ENCODE measurements at places on chromosomes 4 and X.

DNA sequence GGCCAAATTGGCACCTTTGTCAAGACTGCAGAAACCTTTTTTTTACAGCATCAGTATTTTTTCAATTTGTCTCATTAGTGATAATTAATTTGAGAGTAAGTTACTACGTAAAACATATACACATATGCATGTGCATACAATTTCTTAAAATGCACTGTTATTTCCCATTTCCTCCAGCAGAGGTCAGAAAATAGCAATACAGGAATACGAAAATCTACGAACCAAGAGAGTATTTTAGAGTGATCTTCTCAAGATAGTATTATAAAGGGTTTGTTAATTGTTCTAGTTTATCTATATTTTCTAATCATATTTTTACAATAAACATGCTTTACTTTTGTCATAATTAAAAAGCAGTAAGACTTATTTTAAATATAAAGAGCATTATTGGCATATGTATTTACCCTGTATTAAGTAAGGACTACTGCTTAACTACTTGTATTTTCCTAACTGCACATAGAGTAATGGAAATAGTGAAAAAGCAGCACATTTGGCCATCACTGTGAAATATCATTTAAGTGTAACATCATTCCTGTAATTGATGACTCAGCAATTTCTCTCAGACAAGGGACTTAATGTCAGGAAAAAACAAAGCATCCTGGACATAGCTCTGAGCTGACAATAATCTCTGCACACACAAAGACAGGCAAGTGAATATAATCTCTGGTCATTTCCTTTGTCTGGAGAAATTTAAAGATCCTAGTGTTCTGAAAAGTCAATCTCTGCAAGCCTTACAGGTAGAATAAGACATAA lies 45.6 kb downstream of the MAOB start:
- DNase-seq: no peak

- DNase-seq: no peak
Observed at GRCh38 chrX:48180811-48181210, 15.8 kb downstream of the SSX5 start.

GRCh38 chr4:168119890-168120289 lies 27.6 kb downstream of the ANXA10 start:
- no peak for DNase-seq

- no peak for DNase-seq
Observed at GRCh38 chrX:129523079-129523911, at the start of gene SMARCA1. SMARCA1 (minus strand) TSS chrX:129523490; CDS start chrX:129523370, 120 bp downstream.

DNA sequence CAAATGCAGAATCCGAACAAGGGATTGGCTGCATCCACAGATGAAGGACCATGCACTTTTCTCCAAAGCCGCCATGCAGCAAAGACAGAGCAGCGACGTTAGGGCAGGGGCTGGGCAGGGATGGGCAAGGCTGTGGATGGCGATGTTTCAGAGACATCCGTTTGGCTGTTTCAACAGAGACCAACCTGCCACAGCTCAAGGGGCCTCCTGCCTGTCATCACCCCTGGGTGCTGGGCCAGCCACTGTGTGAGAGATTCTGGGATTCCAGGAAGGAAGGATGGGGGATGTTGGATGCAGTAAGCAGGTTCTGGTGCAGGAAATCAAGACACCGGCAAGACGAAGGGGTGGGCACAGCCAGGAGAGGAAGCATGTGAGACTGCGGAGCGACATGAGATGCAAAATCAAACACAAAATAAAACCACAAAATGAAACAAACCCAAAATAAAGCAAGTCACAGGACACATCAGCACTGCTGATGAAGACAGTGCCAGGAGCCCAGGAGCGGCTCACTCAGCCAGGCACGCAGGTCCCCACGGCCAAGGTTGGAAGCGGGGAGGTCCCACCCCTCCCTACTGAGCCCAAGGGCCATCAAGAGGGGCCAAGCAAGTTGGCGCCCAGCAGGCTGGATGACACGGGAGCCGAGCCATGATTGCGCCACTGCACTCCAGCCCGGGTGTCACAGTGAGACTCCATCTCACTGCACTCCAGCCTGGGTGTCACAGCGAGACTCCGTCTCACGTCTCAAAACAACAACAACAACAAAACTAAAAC lies 68.1 kb downstream of the FAM53A start:
- no peak for DNase-seq

DNA sequence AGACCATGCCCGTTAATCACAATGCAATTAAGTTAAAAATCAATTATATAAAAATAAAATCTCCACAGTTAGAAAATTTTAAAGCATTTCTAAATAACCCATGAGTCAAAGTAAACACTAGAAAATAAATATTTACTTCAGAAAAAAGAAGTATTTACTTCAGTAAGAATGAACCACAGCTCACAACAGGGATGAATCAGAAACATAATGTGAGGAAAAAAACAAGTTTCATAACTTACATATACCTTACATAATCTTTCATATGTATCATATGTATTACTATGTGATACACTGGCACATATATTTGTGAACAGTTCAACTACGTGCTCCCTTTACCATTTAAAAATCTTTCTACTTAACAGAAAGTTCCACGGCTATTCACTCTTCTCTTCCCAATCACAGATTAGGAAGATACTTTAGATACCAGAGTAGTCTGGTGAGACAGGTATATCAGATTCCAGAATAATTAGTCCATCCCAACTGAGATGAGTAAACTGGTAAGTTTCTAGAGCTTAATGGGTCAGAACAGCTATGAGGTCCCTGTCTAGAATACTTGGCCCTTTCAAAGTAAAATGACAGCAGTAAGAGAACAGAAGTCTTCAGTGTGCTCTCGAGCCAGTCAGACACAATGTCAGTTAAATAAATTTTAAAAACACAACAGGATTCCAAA lies 70.3 kb downstream of the SH3RF1 start:
- DNase-seq: no peak

DNA sequence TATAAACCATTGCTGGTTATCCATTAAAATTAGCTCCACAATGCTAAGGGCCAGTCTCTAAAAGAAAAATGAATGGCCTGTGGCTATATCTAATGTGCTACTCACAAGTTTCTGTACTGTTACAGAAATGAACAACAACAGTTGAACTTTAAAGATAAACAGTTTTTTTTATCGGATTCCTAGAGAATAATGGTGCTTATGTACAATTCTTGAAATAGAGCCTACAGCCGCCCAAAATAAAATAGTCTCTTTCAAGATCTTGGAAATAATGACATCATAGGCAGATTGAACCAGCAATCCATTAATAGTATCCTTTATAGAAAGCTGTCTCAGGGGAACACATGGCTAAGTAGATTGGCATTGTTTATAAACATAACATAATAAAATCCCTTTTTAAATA lies 23.4 kb downstream of the PAK3 start:
- DNase-seq: no peak

- DNase-seq: no peak
Observed at GRCh38 chr4:33184657-33185290, 2464.6 kb downstream of the PCDH7 start.

Measured in activated gamma-delta T cell treated with anti-CD3 and anti-CD28 coated beads, Interleukin-2, amount 50 U/mL, for 16 hours (primary cell).